Upper lobe of right lung (tissue), 1 donor: ENCODE measurements at places on chromosomes 7 and 10. TPM values are rescaled to one million over a fixed set of nuclear protein-coding genes. Genes with fewer than 3 reads are reported as not detected.

Gene KLF14
- total RNA-seq: not detected

GRCh38 chr10:118694848-118695247, 59.9 kb downstream of the CACUL1 start:
- no peak for DNase-seq

GRCh38 chr10:49225218-49225876, 37.2 kb upstream of the TMEM273 start:
- DNase-seq: no peak

DNA sequence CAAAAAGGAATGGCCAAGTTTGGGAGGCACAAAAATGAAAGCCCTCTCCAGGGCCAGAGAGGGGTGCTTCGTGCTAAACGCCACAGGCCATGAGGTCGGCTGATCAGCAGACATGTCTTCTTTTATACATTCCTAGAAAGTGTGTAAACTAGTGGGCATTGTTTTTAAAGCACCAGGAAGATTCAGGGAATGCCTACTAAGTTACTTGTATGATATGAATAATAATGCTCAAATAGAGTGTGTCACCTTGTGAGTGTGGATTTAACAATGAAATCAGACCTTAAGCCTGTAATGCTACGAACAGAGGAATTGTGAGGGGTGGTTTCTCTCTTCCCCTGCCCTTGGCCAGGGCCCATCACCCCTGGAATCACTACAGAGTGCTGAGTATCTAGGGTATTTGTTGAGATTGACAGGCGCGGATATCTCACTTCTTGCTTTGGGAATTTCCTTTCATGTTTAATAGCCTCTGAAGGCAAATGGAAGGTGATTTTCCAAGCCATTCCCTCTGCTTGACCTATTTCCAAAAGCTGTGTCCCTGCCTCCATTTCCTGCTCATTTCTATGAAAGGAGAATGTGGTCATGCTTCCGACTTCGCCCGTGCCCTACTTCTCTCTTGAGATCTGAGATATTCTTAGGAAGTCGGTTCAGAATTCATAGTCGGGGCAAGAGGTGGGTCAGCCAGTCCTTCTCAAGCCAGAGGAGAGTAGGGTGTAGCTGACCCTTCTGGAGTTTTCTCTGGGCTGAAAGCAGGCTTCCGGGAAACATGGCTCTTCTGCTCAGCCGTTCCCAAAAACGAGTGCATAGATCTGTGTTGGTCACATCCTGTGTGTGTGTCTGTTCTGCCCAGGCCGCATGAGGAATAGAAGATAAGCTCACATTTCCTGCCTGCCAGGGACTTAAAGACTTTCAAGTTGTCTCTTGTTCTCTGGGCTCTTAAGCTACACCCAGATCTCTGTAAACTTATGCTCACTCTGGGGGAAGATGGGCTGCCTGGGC, 167.8 kb upstream of the ITGB1 start:
- no peak for DNase-seq

DNA sequence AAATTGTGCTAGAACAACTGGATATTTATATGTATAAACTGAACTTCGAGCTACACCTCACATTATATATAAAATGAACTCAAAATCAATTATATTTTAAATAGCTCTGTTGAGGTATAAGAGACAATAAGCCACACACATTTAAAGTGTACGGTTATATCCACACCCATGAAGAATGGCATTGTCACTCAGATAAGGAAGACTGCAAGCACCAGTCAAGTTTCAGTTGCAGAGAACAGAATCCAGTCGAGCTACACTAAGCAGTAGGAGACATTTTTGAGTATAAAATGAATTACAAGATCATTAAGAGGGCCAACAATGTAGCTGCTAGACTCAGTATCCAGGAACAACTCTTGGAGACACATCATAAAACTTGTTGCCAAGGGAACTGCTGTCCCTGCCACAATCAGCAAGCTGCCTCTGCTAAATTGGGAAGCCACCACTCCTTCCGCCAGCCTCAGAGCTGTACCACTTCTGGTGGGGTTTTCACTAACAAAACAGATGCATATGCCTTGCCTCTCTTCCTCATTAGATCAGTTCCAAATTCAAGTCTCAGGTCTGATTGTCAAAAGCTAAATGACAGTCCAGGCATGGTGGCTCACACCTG, 19.6 kb upstream of the GPNMB start:
- DNase-seq: no peak

DNA sequence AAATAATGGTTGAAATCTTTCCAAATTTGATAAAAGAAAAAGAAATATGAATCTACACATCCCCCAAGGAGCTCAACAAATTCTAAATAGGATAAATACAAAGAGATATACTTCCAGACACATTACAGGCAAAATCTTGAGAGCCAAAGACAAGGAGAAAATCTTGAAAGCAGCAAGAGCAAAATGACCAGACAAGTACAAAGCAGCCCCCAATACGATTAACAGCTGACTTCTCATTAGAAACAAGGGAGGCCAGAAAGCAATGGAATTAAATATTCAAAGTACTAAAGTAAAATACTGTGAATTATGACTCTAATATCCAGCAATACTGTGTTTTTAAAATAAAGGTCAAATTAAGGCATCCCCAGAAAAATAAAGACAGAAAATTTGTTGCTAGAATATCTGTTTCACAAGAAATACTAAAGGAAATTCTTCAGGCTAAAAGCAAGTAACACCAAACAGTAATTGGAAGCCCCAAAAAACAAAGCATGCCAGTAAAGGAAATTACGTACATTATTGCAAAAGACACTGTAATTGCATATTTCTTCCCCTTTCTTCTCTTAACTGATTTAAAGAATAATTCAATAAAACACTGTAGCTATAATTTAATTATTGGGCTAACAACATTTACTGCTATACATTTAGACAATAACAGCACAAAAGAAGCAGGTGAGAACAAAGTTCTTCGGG, 36.4 kb downstream of the ZNF438 start:
- no peak for DNase-seq

DNA sequence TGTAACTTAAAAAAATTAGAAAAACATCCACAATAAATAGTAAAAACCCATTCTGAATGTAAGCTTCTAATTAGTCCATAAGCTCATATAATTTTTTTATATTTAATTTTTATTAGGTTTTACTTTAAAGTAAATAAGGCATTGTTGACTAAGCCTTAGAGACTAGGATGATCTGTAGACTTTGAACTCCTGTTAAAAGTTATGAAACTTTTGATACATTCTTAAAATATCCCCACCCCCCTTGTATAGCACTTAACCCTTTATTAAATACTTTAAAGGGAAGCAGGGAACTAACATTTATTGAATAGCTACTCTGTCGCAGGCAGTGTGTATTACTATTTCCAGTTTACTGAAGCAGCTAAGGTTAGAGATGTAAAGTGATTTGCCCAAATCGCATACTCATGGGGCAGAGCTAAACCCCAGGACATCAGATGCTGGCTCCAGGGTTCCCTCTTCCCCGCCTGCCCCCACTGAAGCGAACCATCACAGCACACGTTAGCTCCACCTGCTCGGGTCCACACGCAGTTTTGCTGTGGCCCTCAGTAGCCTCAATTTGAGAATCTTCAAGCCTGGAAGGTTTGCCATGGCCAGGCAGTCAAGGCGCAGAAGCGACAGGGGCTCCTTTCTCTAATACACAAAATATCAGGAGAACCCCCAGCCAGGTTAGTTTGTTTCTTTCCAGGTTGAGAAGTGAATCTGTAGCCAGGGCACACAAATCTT, 762 bp downstream of the PON1 start:
- DNase-seq: no peak
